AG09319 (cell line): ENCODE measurements at places on chromosomes 13 and 19.

- peak; percentile 16 for DNase-seq
Measured at GRCh38 chr19:27824108-27824507, 1388.8 kb downstream of the UQCRFS1 start.

DNA sequence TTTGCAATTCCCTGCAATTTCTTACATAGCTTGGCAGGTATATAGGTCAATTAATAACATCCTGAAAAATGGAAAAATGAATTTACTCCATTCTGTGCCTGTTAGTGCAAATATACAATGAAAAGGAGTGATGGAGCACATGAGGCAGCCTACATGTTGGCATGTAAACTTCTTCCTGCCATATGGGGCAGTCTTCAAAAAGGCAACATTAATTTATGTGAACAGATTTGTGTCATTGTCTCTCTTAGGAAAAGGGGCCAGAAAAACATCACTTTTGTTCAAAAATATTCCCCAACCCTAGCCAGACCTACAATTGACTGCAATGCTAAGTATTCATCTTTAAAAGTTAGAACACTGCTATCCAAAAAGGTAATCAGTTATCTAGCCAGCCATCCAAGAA, 332.2 kb downstream of the TBC1D4 start:
- no peak for DNase-seq

DNA sequence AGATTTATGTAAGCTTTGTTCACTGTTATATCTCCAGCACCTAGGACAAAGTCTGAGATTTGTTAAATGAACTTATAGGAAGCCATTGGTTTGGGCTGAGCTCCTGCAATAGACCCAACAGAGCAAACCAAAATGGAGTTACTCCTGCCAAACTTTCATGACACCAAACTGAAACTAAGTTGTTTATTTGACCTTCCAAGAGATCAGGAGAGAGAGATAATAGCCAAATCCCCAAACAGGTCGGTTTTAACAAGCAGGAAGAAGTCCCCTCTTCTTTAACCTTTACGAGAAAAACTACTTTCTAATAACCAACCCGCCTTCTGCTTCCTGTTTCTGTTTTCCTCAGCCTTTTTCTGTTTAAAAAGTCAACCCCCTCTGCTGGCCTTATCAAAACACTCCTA, 54.9 kb upstream of the ATP12A start:
- DNase-seq: no peak

DNA sequence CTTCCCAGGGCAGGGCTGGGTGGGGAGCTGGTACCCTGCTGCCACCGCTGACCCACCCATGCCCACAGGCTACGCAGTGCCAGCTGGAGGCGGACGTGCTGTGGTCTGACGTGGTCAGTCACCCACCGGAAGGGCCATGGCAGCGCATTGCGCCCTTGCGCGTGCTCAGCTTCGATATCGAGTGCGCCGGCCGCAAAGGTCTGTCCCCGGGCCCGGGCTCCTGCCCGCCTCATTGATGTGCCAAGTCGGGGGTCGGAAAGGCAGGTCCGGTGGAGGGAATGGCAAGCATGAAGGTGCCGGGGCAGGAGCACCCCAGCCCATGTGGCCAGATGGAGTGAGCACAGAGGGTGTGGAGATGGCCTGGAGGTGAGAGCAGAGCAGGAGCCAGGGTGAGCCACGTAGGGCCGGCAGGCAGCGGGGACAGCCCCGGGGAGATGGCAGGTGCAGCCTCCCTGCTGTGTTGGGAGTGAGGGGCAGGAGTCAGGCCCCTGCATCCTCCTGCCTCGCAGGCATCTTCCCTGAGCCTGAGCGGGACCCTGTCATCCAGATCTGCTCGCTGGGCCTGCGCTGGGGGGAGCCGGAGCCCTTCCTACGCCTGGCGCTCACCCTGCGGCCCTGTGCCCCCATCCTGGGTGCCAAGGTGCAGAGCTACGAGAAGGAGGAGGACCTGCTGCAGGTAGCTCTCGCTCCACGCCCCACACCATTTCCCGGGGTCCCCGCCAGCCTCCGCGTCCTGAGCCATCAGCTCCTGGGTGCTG, 16.0 kb upstream of the SPIB start:
- DNase-seq: no peak

- DNase-seq: no peak
Measured at GRCh38 chr13:95253033-95253432, 48.2 kb downstream of the ABCC4 start.

- no peak for DNase-seq
Measured at GRCh38 chr13:76293751-76294150, 592.5 kb downstream of the KCTD12 start.

- no peak for DNase-seq
Measured at GRCh38 chr19:39397360-39398296, 6.5 kb downstream of the MED29 start.

DNA sequence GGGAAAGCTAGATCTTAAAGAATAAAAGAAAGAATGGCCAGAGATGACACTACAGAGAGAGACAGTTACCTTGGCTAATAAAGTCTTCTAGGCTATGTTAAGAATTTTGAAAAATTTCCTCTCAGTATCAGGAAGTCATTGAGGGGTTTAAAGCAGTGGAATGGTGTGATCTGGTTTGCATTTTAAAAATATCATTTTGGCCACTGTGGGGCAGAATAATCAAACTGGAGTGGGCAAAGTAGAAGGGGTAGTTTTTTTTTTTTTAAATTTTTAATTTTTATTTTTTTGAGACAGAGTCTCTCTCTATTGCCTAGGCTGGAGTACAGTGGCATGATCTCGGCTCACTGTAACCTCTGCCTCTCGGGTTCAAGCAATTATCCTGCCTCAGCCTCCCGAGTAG, 4.4 kb upstream of the CNMD start:
- DNase-seq: no peak
